ENCODE measurements at places on chromosomes 4 and X.

DNA sequence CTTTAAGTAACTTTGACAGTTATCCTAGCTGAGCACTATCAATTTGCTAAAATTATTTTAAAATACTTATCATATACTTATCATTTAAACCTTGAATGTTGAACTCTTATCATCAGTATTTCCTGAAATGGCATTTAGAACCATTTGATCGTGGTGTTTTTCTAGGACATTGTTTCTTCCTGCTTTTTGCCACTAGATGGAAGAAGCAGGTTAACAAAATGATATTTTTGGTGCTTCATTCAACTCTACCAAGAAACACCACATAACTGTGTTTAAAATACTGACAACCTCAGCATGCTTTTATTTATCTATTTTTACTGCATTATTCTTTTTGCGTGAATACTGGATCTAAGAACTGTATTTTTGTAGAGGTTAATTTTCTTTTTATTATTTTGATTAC lies 44.6 kb downstream of the C4orf33 start:
- DNase-seq: no peak

DNA sequence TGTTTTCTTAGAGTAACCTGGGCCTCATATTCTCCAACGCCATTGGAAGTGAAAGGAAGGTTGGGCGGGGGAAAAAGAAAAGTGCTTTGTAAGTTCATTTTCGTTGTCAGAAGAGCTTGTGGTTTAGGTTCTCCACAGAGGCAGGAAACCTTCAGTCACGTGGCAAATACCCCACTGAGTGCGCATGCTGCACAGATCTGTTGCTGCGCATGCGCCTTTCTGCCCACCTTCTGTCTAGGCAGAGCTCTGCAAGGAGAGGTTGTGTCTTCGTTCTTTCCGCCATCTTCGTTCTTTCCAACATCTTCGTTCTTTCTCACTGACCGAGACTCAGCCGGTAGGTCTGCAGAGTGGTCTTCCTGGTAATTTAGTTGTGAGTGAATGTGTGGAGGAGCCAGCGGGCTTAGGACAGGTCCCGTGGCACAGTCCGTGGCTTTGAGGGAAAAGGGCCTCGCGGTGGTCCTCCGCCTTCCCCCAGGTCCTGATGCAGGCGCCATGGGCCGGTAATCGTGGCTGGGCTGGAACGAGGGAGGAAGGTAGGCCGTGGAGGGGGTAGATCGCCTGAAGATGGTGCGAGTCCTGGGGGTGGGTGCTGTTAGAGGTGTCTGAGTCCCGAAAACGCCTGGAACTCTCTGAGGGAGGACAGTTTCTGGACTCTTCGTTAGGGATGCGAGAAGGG lies at the start of gene PAGE5:
TSS of gene PAGE5 (plus strand) at position 228 of the 676 bp plus-strand sequence. CDS start 1,037 bp downstream, outside the sequence.
- no peak for DNase-seq

- DNase-seq: peak; percentile 2
These were observed 37.0 kb downstream of the SEPSECS start for GRCh38 chr4:25123236-25123635.

- DNase-seq: no peak
These were observed 30.6 kb downstream of the TRIM2 start for GRCh38 chr4:153234885-153235284.

DNA sequence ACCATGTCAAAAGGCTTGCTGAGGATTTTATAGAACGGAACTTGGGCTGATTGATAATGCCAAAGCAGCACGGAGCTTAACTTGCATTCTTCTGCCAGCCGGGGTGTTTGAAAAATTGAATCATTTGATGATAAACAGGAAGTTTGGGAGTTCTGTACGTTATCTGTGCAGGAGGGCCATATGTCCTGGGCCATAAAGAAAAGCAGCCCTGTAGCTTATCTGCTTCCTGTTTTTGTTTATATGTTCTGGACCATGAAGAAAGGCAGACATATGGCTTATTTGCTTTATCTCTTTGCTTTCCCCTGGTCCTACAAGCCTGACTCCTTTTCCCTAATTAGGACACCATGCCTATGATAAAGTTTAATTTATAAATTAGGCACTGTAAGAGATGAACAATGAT lies 62.4 kb downstream of the HOPX start:
- DNase-seq: no peak

DNA sequence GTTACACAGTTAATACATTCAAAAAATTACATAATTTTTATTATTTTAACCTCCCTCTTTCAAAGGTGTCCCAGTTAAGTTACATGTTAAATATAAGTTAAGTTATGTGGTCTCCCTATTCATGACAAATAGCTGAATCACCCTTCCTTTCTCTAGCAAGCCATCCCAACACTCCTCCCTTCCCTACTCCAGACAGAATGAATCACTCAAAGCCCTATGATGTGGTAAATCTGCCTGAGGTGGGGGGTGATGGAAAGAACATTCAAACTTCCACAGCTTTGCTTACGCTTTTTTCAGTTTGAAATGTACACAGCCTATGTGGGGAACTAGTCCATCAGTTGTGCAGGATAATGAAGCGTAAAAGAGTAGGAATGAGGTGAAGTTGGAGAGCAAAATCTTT lies 90.2 kb downstream of the CXCL13 start:
- no peak for DNase-seq

- DNase-seq: no peak
These were observed 76.8 kb upstream of the GC start for GRCh38 chr4:71860643-71861042.

- DNase-seq: no peak
These were observed 49.4 kb downstream of the LEF1 start for GRCh38 chr4:108119199-108119800.

DNA sequence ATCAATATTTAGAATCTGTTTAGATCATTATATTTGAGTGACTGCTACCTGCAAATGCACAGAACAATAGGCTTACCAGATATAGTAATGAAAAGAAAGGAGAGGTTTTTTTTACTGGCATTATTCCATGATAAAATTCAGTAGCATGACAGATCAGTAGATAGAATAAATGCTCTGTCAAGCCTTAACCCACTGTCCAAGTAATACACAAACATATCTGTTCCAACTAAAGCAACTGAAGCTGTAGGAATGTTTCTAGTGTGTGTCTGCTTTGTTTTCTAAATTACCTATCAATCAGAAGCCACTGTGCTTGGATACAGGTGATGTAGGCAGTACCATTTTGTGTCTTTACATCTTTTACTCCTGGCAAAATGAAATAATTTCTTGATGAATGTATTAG lies 604.6 kb downstream of the PCDH7 start:
- no peak for DNase-seq
